ENCODE measurements at places on chromosomes 2 and 18. TPM values are rescaled to one million over a fixed set of nuclear protein-coding genes. Genes with fewer than 3 reads are reported as not detected.

EMX1 gene
- total RNA-seq, result not detected

TOGARAM2 gene
- 0.11 TPM for total RNA-seq

CYS1 gene
- total RNA-seq, result 1.5 TPM

SEH1L gene
- total RNA-seq, result 62.1 TPM

IL36A gene
- total RNA-seq, result not detected

PRKAG3 gene
- not detected for total RNA-seq

CYP26B1 gene
- 0.33 TPM for total RNA-seq

PTPRN gene
- total RNA-seq, result 58.1 TPM

TSPYL6 gene
- total RNA-seq, result not detected

CCDC142 gene
- 23.0 TPM for total RNA-seq

Measured in uterine smooth muscle cell (primary cell).